HEK293T (cell line): ENCODE measurements at places on chromosomes 5 and 9.
A peak's percentile ranks its signal among the peaks of the same experiment; 100 is the strongest.

DNA sequence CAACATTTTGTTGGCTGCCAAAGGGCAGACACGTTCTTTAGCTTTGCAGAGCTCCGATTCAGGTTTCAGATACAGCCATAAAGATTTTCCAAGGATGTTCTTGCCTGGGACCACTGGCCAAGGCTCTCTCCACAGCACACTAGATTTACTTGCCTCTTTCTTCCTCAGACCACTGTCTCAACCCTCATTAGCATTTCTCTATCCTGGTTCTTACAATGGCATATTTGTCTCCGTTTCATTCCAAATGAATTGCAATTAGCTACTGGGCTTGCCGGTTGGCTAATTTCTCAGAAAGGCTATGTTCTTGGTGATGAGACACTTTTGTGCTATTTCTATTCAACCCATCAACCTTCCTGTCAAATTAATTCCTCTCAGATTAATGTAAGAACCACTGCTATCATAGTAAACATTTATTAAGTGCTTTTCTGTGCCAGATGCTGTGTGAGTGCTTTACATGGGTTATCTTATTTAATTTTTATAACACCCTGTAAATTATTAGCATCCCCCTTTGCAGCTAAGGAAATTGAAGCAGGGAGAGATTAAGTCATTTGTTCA is 118.4 kb upstream of the NR3C1 start:
- no peak for DNase-seq

- DNase-seq = no peak
Observed at GRCh38 chr9:14981291-14981950, 71.2 kb upstream of the FREM1 start.

DNA sequence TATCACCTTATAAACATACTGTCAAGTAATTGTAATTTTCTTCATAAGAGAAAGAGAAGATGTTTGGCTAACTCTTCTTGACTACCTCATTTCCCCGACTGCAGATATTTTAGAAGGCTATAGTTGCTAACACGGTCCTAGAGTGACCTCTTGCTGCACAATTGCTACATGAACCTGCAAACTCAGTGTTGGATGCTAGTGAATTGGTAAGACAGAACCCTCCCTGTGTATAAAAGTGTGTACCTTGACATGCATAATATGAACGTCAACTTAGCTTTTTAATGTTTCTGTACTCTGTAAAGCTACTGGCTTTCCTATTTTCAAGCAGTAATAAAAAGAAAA is 46.7 kb upstream of the CER1 start:
- DNase-seq = peak; percentile 8

GRCh38 chr5:175746851-175747250 is 89.0 kb downstream of the HRH2 start:
- DNase-seq = peak; percentile 52

DNA sequence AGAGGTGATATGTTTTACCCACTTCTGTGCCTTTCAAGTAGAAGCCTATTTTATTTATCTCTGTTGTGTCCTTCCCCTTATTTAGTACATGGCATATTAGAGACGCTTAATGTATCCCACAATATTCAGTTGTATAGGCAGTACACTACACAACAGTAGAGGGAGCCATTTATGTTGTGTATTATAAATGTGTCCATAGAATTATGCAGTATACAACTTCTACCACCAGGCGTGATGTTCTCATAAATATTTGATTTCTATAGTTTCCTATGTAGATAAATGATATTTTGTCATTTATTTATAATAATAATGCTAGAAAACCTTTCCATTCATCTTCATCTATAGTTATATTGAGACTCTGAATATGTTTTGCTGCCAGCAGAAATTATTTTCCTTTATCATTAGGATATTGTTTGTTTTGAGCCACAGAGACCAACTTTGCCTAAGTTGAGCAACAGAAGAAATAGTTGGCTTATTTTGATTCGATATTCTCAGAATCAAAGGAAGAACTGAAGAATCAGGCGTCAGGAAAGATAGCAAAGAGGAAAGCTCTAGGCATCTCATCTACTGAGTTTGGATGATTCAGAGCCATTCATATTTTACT is 81.7 kb downstream of the ADAMTS19 start:
- peak; percentile 28 for DNase-seq

GRCh38 chr9:13461414-13461991 is 182.0 kb upstream of the MPDZ start:
- no peak for DNase-seq

GRCh38 chr5:122602700-122603099 is 172.2 kb upstream of the SNX2 start:
- peak; percentile 21 for DNase-seq

GRCh38 chr5:100731768-100732167 is 171.3 kb downstream of the ST8SIA4 start:
- DNase-seq = no peak

DNA sequence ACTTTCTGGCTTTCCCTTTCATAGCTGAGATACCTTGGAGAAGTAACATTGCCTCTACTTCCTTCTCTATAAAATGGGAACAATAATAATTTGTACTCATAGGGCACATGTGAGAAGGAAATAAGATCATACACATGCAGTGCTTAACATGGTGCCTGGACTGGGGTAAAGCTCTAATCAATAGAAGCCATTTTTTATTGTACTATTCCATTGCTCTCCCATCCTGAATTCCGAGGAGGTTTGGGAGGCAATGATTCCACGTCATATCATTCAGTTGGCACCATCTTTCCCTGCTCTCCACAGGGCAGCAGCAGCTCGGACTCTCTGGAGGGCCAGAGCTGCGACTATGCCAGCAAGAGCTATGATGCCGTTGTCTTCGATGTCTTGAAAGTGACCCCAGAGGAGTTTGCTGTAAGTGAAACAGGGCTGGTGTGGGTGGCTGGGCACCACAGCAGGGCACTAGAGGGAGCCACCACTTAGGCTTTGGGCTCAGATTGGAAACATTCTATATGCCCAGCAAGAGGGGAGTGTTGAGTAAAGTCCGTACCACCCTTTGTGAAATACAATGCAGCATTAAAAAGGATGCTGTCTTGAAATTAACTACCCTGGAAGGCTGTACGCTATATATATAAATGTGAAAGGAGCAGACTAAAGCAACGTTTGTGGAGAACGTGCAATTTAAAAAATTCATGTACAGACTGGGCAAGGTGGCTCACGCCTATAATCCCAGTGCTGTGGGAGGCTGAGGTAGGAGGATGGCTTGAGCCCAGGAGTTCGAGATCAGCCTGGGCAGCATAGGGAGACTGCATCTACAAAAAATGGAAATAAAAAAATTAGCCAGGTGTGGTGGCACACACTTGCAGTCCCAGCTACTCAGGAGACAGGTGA is 51.2 kb downstream of the RALGPS1 start:
- DNase-seq = peak; percentile 50

DNA sequence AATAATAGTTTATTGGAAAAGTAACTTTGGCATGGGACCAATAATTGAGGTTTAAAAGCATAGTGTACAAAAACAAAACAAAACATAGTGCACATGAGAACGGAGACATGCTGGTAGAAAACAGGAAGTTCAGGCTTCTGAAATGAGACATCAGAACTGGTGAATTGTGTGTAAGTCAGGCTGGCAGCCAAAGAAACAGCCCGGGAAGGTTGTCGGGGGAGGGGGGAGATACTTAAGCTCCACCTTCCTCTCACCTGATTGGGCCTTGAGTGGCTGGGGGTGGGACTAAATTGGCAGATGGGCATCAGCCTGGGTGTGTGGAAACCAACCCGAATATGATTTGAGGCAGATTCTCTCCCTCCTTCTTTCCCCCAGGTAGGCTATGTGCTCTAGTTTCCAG is 256.3 kb downstream of the SMARCA2 start:
- DNase-seq = peak; percentile 6

DNA sequence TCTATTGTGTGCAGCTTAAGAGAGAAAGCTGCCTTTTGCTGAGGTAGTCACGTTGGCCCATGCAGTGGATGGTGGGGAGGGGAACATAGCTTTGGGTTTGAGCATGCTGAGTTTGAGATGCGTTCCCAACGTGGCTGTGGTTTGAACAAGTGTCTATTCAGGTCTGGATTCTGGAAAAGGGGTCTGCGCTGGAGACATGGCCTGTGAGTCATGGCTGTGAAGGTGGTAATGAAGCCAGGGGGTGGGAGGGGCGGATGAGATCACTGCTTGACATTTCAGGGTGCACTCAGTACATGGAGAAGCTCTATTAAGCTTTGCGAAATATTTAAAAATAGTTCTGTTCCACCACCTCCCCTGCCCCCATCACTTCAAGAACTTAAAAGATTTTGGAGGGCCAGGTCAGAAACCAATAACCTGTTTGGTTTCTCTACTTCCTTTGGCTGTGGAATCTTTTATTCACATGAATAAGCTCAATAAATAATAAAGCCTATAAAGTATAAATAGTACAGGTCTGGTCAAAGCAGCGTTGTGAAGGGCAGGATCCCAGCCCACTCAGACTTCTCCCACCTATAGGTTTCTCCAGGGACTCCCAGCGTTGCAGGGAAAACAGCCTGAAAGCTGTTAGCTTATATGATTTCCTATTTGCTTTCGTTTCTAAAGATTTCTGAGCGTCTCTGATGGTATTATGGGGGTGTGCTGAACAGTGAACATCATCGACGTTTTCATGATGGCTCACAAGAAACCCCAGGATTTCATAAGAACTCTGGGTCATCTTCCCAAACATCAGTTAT is 189.9 kb downstream of the NSG2 start:
- DNase-seq = no peak

- no peak for DNase-seq
Observed at GRCh38 chr9:74643303-74643923, 146.3 kb downstream of the RORB start.

- no peak for DNase-seq
Observed at GRCh38 chr9:75170898-75171360, 82.6 kb downstream of the OSTF1 start.

DNA sequence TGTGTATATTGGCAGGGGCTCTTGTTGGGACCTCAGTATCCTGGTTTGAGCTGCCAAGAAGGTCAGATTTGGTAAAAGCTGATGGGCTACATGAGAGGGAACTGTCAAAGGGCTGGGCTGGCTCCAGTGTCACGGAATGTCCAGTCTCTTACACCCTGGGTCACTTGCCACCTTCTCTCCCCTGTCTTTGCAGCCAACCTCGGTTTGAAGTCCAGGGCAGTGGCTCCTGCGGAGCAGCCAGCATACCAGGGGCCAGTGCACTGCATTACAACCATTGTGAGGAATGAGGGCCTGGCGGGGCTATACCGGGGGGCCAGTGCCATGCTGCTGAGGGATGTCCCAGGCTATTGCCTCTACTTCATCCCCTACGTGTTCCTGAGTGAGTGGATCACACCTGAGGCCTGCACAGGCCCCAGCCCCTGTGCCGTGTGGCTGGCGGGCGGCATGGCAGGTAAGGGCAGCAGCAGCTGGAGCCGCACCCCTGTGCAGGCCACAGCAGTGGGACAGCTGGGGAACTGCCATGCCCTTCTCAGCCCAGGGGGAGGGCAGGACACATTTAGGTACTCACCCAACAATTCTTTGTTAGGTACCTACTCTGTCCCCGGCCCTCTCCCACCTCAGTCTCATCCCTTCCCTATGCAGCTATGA is 24.2 kb downstream of the IL9 start:
- no peak for DNase-seq

DNA sequence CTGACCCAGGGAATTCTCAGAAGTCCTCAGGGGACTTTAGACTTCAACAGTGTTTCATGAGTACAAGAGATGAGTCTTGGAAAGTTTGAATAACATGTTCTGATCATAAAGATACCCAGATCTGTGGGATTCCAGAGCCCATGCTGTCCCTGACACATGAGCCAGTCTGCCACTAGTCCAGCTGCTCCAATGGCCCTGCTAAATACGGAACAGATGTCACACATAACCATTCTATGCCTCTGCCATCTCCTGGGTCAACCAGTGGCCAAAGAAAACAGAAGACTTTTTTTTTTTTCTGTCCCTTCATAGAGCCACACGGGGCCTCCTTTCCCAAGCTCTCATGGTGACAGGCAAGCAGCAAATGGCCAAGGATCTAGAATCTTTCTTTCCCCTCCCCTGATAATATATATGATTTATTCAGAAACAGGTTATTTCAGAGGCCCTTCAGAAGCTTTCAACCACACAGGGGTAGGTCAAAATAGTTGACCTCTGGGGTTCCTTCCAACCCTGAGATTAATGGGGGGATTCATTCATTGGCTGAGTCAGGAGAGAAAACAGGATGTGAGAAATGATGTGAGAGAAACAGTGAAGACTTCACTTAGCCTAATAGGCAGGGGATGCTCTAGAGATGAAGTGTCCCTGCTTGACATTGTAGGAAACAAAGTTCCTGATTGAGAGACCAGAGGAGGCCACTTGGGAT is 367.7 kb downstream of the CDK5RAP2 start:
- no peak for DNase-seq

DNA sequence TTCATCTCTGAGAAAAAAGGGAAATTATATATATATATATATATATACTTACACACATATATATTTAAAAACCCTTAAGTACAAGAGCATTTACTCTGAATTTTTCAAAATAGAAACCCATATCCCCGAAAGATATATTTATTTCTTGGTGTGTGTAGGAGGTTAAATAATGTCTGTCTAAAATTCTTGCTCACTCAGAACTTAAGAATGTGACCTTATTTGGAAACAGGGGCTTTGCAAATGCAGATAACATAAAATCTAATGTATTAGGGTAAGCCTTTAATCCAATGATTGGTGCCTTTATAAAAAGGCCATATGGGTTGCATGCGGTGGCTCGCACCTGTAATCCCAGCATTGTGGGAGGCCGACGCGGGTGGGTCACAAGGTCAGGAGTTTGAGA is 517.3 kb upstream of the TLE4 start:
- no peak for DNase-seq

DNA sequence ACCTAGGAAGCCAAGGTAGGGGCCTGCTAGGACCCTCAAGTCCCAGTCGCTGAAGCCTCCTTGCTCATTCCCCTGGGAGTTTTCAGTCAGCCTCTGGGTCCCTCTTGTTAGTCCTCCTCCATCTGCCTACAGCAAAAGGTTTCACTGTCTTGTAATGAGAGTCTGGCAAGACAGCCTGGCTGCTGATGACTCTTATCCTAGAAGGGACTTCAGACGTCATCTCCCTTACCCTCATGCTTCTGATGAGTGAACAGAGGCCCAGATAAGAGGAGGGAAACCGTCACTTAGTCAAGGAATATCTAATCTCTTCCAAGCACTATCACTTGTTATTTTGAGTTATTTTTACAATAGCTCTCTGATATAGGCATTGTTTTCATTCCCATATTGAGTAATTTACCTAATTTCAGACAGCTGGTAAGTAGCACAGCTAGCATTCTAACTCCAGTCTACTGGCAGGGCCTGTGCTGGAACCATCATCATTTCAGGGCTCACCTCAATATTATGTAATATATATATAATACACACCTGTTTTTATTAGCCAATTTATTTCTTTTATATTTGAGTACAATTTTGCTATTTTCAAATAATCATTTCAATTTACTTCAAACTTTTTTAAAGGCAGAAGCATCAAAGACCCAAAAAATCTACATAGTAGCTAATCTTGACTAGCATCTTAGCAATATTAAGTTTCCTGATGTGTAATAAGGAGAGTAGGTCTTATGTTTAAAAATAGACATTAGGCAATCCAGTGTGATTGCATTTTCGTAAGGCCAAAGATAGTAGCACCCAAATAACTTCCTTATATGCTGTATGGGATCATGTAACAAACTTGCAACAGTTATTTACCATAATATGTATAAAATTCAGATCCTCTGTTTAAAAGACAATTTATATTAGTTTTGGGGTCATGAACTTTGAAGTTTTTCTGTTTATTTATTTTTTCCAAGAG is 7.9 kb downstream of the CMYA5 start:
- DNase-seq = no peak
